ENCODE measurements at places on chromosomes 4 and X.
A peak's percentile ranks its signal among the peaks of the same experiment; 100 is the strongest.

GRCh38 chrX:69216911-69217310, 51.7 kb upstream of the PJA1 start:
- DNase-seq = no peak

DNA sequence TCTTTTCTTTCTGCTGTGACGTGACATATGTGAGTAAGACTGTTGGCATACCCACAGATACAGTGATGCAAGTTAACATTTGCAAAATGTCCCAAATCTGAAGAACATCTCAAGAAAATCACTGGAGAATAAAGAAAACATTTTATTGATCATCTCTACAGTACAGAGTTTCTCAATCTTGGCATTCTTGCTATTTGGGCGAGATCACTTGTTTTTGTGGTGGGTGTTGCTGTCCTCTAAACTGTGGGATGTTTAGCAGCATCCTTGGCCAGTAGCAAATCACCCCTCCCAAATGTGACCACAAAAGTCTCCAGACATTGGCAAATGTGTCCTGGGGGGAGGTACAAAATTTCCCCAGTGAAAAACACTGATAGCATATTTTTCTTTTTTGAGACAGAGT, 28.8 kb downstream of the AMELX start:
- DNase-seq = peak; percentile 22

DNA sequence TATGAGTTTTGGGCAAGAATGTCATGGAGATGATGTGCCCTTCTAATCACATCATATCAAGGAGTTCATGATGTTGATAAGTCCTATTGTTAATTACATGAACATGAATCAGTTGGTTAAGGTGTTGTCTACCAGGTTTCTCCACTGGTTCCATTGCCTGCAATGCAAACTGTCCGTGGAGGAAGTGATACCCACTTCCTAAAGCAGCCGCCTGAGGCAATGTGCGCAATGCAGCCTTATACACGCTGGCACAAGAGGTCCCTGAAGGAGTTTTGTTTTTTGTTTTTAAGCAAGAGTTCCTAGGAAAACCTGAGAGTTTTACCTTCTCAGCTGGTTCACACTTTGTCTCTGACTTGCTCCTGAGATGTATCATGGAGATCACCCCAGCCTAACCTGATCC, 5.9 kb upstream of the GPKOW start:
- no peak for DNase-seq

DNA sequence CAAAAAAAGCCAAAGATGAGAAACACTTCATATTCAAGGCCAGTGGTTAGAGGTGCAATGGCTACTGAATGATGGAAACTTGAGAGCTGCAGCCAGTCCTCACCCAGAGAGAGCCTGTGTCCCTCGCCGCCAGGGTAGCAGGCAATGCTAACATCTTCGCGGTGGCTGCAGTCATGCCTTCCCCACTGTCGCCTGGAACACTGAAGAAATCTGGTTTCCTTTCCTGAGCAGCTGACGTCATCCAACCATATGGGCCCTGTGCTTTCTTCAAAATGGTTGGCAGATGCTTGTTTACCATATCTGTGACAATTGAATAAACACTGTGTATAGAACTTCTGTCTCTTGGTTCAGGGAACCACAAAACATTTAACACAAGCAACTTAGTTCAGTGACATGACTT, 39.7 kb downstream of the PRSS12 start:
- peak; percentile 54 for DNase-seq

- DNase-seq = no peak
These were observed 53.9 kb upstream of the RPS6KA3 start for GRCh38 chrX:20320461-20321159.

- peak; percentile 91 for DNase-seq
These were observed 232.3 kb downstream of the PABPC4L start for GRCh38 chr4:133969202-133969848.

DNA sequence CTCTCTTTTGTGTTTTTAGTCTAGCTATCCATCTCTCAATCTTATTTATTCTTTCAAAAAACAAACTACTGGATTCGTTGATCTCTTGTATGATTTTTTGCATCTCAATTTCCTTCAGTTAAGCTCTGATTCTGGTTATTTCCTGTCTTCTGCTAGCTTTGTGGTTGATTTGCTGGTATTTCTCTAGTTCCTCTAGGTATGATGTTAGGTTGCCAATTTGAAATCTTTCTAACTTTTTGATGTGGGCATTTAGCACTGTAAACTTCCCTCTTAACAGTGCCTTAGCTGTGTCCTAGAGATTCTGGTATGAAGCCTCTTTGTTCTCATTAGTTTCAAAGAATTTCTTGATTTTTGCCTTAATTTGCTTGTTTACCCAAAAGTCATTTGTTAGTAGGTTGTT, 15.2 kb upstream of the NEXMIF start:
- no peak for DNase-seq

DNA sequence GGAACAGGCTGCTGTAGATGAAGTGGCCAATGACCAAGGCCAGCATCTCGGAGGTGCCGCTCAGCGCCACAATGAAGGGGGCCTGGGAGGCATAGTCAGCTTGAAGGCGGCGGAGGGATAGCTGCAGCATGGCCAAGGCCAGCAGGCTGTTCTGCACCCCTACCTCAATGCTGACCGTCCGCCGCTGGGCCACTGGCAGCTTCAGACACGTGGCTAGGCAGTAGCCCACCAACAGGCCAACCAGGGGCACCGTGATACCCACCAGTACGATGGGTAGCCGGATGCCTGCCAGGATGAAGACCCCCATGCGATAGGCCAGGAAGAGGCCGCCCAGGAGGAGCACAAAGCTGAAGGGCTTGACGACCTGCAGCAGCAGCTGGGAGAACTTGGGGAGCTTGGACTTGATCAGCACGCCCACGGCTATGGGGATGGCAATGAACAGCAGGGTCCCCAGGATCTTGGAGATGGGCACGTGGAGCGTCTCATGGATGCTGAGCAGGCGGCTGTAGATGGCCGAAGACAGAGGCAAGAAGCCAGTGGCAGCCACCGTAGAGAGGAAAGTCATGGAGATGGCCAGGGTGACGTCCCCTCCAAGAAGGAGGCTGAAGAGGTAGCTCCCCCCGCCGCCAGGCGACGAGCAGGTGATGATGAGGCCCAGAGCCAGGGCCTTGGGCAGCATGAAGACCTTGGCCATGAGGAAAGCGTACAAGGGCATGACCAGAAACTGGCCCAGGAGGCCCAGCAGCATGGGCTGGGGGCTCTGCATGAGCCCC, 1.3 kb upstream of the UBL4A start:
- DNase-seq = no peak

- DNase-seq = peak; percentile 51
These were observed 8.4 kb upstream of the C4orf54 start for GRCh38 chr4:99665983-99666382.

- peak; percentile 83 for DNase-seq
These were observed 102.5 kb upstream of the GALNTL6 start for GRCh38 chr4:171710743-171711142.

DNA sequence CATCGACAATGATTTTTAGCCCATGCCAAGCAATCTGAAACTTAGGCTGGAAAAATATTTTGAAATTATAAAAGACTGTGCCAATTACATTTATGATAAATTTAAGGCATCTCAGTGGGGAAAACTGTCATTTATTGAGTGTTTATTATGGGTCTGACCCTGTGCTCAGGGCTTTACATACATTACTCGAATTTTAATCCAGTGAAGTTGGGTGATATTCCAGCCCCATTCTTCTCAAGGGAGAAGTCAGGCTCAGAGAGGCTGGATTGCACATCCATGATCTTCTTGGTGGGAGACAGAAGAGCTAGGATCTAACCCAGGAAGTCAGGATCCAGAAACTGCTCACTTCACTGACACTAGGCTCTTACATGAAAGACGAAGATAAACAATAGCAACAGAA, 260.8 kb downstream of the QDPR start:
- peak; percentile 61 for DNase-seq

DNA sequence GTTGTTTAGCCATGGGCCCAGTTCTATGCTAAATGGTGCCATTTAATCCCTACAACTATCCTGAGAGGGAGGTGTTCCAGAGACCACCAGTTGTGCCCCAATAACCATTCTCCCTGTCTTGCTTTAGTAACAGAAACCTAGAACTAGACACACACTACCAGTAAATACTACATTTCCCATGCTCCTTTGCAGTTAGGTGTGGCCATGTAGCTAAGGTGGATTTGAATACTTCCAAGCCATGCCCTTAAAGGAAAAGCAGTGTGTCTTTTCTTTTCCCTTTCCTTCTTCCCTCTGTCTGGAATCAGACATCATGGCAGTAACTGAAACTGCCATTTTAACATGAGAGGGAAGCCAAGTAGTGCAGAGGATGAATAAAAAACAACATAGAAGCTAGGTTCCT, 90.9 kb upstream of the TMEM33 start:
- no peak for DNase-seq

DNA sequence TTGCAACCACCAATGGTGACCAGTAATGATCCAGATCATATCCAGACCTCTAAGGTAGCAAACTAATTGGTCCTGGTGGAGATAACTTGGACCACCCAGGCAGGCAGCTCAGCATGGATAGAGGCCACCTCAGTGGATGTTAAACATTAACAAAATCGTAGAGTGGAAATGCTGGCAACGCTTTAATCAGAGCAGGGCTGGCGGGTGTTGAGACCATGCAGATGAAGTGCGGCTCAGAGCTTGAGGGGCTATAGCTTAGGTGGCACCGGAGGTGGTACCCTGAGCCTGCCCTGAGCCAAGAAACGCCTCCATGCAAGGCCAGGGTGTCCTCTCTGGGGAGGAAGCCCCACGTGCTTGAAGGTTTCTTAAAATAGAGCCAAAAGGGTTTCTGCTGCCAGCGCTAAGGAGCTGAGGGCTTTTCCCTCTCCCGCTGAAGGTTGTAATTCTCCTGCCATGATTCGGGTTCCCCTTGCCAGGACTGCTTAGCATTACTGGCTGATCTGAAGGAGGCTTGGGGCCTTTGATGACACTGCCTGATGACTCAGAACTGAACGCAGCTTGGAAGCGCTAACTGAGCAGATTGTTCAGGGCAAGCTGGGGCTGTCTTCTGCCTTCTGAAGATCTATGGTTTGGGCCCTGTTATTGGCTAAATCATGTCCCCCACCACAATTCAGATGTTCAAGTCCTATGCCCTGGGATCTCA, 177.8 kb upstream of the ATP6AP2 start:
- DNase-seq = no peak

DNA sequence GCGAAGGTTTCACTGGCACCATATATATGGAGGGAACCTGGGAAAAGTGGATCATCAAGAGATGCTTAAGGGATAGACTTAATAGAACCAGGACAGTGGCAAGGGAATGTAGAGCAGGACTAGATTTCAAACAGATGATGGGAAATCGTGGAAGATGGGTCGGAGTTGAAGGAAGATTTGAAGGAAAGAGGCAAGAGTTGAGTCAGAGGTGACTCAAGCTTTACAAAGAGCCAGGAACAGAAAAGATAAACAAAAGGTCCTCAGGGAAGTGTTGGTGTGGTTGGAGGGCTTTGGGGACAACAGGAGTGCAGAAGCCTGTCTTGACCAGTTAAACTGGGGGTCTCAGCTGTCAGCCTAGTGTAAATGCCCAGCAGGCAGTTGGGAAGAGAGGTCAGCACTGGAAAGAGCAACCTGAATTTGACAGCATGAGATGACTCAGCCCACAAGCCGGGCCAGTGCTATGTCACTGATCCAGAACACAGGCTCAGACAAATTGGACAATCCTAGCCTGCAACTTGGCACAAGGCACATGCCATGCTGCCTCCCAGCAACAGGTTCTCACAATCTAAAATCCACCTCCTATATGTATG, 230.5 kb downstream of the IDS start:
- no peak for DNase-seq

- no peak for DNase-seq
These were observed 185.6 kb upstream of the BANK1 start for GRCh38 chr4:101604976-101605375.

GRCh38 chr4:95517576-95518345, 31.0 kb downstream of the UNC5C start:
- peak; percentile 77 for DNase-seq

DNA sequence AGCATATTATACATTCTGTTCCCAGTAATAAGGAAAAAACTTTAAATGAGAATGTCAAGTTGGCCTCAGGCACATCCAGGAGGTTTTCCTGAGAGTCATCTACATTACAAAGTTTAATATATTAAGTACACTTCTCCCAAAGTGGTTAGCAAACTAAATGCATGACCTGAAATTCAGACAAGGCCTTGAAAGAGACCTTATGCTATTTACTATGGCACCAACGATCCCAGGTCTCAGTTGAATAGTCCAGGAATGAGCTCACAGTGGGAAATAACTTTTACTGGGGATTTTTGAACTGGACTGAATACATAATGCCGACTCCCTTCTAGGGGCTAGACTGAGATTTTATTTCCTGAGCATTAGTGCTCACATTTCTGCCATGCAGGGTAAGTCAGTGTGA, 1577.5 kb upstream of the PCDH7 start:
- DNase-seq = no peak
